DMS79 treated with DMSO at 0.1 percent for 48 hours (cell line): ENCODE measurements at places on chromosomes 11 and 22.

- no peak for DNase-seq
Measured at GRCh38 chr11:115625502-115625901, 121.3 kb upstream of the CADM1 start.

- DNase-seq = no peak
Measured at GRCh38 chr11:35121326-35121865, 17.6 kb upstream of the CD44 start.

DNA sequence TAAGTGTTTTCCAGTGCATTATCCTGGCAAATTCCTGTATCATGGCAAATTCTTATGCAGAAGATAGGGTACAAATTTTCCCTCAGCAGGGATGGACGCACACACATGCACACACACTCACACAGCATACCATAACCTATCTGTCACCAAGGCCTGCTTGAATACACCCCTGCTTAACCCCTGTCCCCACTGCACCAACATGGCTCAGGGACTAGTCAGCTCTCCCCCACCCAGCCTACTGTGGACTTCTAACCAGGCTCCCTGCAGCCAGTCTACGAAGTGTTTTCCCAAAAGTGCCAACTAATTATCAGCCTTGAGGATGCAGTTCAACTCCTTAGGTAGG, 63.1 kb downstream of the RAB30 start:
- no peak for DNase-seq

GRCh38 chr11:82174610-82175009, 559.1 kb downstream of the FAM181B start:
- DNase-seq = no peak

DNA sequence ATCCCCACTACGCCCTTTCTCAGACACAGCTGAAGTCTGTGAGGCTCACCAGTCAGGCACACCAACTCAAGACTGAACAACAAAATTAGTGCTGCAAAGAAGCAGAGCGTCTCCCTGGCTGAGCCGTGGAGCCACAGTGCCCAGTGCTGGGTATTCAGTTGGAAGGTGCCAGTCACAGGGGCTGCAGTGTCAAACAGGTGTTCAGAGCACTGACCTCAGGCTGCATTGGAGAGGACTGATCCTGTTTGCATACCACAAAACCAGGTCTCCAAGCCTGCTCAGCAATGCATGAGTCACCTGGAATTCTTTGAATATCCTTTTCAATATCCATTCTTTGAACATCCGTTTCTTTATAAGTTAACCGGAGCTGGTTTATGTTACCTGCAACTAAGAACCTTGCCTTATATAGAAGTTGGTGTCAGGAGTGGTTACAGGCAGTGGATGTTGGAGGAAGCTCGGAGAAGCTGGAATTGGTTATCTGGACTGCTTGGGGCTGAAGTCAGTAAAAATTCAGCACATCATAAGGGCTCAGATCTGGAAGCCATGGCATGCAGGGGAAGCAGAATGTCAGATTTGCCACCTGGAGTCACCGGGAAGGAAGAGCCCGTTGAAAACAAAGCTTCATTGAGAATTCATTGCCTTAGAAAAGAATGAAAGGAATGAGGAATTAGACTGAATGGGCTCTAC, 30.3 kb downstream of the PDGFB start:
- DNase-seq = no peak

GRCh38 chr11:69013009-69013951, at the start of gene MRGPRF:
Gene MRGPRF (minus strand): TSS chr11:69013246. CDS start chr11:69009901, 3,345 bp downstream.
- DNase-seq = no peak

DNA sequence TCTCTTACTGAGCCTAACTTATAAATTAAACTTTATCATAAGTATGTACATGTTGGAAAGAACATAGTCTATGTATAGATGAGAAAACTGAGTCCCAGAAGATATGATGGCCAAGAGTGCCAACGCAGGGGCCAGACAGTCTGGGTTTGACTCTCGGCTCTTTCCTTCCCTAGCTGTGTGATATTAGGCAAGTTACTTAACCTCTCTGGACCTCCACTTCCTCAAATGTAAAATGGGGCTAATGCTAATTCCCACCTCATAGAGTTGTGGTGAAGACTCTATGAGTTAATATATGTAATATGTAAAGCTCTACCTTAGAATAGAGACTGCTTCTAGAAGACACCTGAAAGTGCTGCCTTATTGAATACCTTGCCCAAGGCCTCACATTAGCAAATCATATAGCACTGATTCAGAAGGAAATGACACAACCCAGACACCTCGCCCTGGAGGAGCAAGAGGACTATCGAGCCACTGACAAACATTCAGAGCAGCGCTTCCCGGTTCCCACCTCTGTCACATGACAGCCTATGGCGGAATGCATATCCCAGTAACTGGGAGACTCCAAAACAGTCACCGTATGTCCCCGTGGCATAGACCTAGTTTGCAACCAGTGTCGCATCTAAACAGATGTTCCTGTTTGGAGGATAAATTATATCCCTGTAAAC, 11.3 kb upstream of the CCDC86 start:
- DNase-seq = no peak

- no peak for DNase-seq
Measured at GRCh38 chr11:116112087-116112935, 608.1 kb upstream of the CADM1 start.

DNA sequence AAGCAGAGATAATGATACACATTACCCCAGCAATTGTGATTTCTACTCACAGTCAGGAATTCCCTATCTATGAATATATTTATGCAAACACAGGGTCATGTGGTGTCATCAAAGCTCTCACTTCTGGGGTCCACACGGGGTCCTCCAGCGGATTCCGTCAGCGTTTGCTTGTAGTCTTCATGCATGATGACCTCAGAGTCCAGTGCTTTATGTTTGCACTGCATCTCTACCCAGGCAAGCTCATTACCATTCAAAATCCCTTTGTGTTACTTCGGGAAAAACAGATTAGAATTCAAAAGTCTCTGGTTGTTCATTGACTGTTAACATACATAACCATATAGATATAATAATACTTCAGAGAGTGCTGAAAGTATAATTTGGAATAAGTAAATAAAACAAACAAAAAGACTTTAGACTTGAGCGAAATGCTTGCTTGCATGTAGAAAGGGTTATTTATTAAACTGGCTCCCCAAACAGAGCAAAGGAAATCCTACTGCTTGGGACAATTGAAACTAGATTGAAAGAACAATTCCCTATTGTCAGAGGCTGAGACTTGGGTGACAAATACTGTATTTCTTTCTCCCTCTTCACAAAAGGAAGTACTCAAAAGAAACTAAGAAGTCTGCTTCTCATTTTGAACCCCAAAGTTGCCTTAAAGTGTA, 423.1 kb downstream of the ETS1 start:
- no peak for DNase-seq

DNA sequence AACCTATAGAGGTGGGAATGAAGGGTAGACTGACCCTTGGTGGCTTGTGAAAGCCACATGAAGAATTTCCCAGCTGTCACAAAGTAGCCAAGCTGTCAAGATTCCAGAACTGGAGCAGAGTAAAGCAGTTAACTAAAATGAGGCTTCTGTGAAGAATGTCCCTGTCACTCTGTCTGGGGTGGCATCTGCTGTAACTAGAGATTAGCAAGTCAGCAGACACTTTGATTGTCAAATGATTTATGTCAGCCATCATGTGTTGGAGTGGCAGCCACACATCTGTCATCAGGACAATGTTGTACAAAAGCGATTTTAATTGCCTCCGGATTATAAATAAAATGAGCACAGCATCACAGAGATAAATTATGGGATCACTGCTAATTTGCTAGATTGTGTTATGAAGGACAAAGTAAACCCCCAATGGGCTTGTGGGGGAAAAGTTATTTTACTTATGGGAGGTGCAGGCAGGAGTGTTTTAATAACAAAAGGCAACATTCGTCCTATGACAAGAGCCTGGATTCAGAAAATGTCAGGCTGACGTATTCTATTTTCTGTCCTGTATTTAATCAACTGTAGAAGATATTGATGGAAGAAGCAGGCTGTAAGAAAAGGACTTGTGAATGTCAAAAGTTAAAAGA, 270.9 kb downstream of the FAM181B start:
- no peak for DNase-seq

DNA sequence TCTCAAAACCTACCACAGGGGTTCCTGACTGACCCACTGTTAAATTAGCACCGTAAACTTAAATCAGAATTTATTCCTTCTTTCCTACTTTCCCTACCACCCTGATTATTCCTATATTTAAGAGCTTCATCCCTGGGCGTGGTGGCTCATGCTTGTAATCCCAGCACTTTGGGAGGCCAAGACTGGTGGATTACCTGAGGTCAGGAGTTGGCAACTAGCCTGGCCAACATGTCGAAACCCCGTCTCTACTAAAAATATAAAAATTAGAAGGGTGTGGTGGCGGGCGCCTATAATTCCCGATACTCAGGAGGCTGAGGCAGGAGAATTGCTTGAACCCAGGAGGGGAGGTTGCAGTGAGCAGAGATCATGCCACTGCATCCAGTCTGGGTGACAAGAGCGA, 20.3 kb downstream of the ALG9 start:
- DNase-seq = no peak
